CD8-positive, alpha-beta T cell (primary cell): ENCODE measurements at places on chromosomes 4 and X. TPM values are rescaled to one million over a fixed set of nuclear protein-coding genes. Genes with fewer than 3 reads are reported as not detected.

PAGE5 gene
- total RNA-seq: not detected

PPARGC1A gene
- not detected for total RNA-seq

CT83 gene
- total RNA-seq: not detected

ANAPC4 gene
- 28.0 TPM for total RNA-seq

ANK2 gene
- total RNA-seq: not detected

CSAG2 gene
- not detected for total RNA-seq

DRD5 gene
- total RNA-seq: not detected

SLC34A2 gene
- not detected for total RNA-seq

FAT4 gene
- not detected for total RNA-seq

GAGE12E gene
- not detected for total RNA-seq

EFHC2 gene
- 1.3 TPM for total RNA-seq

TEX11 gene
- not detected for total RNA-seq

TCEAL5 gene
- not detected for total RNA-seq

MTMR8 gene
- total RNA-seq: 2.5 TPM

ART3 gene
- total RNA-seq: not detected

HTN1 gene
- total RNA-seq: not detected

GBA3 gene
- not detected for total RNA-seq

XG gene
- not detected for total RNA-seq

MAGEA10 gene
- not detected for total RNA-seq

JADE3 gene
- total RNA-seq: not detected

BCORL1 gene
- 2.4 TPM for total RNA-seq

CT55 gene
- total RNA-seq: not detected

MTTP gene
- not detected for total RNA-seq

TRPC3 gene
- total RNA-seq: not detected
